ENCODE measurements at places on chromosomes 7 and 10.
A peak's percentile ranks its signal among the peaks of the same experiment; 100 is the strongest.

- DNase-seq = no peak
These were observed 26.7 kb downstream of the WAC start for GRCh38 chr10:28559618-28560017.

- DNase-seq = no peak
These were observed 40.6 kb upstream of the RBAK start for GRCh38 chr7:5005066-5005465.

GRCh38 chr10:62103857-62104256 lies 164.8 kb downstream of the RTKN2 start:
- DNase-seq = no peak

DNA sequence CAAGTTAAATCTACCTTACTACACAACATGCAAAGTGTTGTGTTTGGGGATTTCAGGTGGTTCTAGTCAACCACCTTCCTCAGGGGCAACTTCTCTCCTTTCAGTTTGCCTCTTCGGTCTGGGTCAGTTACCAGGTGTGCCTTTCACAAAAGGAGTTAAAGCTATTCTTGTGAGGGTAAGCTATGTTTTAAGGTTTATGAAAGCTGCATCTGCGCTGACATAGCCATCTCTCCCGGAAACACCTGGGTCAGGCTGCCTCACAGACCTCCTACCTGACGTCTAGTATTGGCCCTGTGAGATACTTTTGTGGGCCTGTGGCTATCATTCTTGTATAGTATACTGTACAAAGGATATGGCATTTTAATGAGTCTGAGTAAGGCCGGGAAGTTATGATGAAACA lies 67.7 kb upstream of the ITGA8 start:
- no peak for DNase-seq

DNA sequence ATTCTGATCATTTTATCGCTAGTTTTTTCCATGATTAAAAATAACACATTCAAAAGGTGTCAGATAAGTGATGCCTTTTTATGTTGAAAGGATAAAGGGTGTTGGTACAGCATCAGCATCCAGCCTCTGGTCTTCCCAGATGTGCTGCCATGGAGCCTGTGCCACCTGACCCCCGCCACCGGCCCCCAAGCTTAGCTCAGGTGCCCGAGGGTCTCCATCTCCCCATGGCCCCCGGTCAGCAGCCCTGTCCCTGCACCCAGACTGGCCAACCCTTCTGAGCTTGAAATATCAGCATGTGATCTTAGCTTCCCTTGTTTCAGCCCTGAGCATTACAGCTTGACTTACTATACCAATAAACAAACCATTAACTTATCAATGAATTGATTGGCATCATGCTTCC lies 24.6 kb downstream of the PFKP start:
- no peak for DNase-seq

GRCh38 chr7:51123322-51124019 lies 193.1 kb downstream of the COBL start:
- DNase-seq = no peak

DNA sequence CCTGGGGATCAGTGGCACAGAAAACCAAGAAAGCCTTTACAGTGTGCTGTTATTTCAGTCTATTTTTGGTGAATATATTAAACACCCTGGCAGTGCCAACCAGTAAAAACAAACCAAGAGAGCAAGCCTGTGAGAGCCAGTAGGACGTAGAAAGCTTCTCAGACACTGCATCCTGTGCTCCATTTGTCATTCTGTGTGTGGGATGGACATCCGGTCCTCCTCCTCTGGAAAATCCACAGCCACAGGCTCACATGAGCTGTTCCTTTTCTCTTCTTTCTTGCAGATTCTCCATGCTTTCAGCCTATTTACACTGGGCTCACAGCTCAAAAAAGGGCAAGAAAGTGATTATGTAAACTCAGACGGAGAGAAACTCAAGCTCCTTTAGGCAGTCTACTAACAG lies 119.7 kb upstream of the YAE1 start:
- DNase-seq = no peak

- DNase-seq = no peak
These were observed 86.5 kb downstream of the OTUD1 start for GRCh38 chr10:23525406-23525805.

DNA sequence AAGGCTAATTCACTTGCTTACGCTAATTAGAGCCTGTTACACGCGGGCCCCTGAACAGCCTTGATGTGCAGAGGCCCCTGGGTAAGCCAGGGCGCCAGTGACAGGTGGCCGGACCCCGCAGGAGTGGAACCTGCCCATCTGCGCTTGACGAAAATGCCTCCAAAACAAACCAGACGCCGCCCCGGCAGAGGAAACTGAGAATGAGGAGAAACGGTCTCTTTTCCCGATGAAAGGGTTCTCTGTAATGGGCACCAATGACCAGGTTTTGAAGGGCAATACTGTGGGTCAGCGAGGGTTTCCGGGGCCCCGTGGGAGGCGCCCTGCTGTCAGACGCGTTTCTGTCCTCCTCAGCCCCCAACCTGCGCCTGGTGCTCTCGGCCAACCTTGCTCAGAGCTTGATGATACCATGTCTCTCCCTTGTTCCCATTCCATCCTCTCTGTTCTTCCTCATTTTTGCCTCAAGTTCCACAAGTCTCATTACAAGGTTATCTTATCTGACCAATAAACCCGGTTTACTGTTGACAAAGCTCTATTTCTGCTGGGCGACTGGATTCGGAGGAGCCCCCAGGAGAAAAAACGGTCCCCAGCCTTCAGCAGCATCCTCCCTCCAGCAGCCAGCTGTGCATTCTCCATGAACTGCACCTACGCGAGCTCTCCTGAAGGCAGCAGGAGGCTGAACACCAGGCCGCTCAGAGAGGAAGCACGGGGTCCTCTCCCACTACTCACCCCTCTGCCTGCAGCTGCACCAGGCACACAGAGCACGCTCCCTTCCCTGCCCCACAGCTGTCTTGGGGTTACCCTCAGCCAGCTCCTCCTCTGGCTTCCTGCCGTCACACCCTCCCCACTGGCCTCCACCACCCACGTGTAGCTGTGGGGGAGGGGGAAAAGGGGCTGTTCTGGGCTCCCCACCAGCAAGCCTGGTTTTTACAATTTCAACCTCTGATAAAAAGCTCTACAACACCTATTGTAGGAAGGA lies 202.0 kb downstream of the MAD1L1 start:
- no peak for DNase-seq

DNA sequence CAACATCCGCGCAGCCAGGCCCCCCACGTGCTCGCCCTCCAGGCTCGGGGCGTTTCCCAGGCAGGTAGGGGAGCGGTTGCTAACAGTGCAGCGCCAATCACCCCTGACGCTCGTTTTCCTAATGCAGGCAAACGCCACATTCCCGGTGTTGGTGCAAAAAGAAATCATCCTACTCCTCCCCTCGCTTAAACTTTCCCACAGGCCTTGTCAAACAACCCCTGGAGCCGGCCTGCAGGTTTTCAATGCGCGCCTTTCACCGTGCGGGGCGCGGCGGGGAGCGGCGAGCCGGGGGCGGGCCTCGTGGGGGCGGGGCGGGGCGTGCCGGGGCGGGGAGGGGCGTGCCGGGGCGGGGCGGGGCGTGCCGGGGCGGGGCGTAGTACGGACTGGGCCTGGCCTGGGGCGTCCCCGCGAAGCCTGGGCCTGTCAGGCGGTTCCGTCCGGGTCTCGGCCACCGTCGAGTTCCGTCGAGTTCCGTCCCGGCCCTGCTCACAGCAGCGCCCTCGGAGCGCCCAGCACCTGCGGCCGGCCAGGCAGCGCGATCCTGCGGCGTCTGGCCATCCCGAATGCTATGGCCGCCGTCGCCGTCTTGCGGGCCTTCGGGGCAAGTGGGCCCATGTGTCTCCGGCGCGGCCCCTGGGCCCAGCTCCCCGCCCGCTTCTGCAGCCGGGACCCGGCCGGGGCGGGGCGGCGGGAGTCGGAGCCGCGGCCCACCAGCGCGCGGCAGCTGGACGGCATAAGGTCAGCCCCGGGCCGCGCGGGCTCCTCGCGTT lies at the start of gene ECHDC3:
Gene ECHDC3 (plus strand): TSS at position 374 of the 770 bp plus-strand sequence. CDS start 195 bp downstream, at position 569.
- DNase-seq = peak; percentile 23

- DNase-seq = no peak
These were observed 10.7 kb downstream of the NDST2 start for GRCh38 chr10:73800560-73801252.

DNA sequence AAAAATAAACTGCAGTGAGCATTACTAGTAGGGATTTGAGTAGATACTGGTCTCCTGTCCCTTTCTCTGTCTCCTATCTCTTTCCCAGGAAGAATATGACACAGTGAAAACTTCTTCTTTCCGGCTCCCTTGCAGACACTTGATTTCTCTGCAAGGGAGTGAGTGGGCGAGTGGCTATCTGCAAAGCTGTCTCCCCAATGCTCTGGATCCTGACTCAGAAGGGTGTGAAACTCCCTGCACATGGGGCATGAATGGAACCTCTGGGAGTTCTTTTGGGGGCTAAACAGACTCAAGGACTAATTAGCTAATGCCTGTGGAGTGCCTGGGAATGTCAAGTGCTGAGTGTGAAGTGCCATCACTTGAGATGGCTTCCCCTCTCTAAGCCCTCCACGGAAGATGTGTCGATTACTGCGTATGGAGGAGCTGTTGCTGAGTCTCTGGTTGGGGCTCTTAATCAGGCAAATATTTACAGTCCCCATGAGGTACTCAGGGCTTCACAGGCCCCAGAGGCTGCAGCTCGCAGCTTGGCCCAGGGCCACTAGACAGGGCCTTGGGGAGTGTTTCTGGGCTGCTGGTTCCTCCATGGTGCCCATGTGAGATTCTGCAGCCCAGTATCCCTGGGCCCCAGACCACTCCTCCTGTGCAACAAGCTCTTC lies 139.8 kb downstream of the RPS24 start:
- no peak for DNase-seq
